ENCODE measurements at places on chromosomes 11 and 22.

GRCh38 chr11:2413742-2414579, 13.4 kb downstream of the TSSC4 start:
- DNase-seq: no peak

DNA sequence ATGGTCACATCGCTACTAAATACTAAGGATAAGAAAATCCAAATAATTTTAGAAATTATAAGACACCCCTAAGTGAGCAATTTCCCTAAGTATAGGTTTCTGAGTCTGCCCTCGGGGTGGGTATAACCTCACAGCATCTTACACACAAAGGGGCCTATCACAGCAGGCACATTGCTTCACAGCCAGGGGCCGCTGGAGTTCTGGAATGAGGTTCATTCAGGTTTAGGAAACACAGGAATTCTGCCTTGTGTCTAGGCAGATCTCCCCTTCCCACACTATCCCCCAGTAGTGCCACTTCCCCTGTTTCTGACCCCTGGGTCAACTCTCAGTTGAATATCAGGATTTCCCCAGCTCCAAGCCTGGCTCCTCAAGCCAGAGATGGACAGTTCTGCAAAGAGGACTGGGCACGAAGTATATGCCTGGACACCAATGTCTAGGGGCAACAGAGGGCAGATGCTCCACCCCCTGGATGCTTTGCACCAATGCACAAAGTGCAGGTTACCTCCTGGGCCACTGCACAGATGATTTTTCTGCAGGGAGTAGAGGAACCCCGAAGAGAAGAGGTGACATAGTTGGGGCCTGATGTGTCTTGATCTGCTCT, 11.4 kb downstream of the TUBA8 start:
- DNase-seq: no peak

- DNase-seq: no peak
Observed at GRCh38 chr11:35918716-35919115, 25.1 kb upstream of the LDLRAD3 start.

DNA sequence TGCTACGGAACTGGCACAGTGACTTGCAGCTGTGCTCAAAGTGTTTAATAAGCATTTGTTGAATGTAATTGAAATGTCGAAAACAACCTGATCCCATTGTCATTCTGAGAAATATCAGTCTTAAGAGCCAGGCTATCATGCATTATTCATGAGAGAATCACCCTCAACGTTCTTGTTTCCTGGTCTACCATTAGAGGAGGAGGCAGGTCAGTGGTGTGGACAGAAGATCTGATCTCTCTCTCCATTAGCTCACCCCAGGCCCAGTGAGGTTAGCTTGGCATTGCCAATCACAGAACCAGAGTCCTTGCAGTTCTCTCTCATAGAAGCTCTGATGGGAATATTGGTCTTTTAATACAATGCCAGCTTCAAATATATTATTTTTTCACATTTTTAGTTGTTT, 121.1 kb upstream of the SPON1 start:
- DNase-seq: no peak

- DNase-seq: no peak
Observed at GRCh38 chr11:68122936-68123539, 1.9 kb upstream of the CHKA start.

DNA sequence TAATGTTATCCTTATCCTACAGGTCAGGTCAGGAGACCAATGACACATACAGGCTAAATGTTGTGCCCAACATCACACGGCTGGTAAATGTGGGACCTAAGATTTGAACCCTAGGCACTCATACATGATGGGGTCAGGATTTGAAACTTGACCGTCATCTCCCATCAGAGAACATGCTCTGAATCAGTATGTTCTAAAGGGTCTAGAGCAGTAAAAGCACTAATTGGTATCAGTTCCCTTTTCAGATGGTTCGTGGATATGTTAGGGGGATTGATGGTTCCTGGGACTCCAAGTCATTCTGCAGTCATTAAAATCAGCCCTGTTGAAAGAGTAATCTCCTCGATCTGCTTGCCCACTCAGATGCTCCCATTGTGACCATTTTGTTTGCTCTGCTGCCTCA, 65.5 kb downstream of the BMAL1 start:
- no peak for DNase-seq

DNA sequence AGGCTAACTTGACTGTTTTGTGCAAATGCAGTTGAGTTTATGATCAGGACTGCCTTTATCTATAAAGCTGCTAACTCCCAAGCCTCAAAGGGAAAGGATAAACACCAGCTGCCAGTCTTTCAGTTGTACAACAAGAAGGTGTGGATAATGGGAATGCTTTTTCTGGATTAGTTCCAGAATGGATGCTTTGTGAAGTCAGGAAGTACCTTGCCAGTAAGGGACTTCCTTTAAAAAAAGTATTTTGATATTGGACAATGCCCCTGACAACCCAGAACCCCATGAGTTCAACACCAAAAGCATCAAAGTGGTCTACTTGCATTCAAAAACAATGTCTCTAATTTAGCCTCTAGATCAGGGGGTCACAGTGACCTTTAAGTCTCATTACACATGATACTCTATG, 32.0 kb downstream of the OR5A2 start:
- DNase-seq: no peak

GRCh38 chr22:44160421-44160820, 20.3 kb upstream of the PARVG start:
- DNase-seq: no peak

DNA sequence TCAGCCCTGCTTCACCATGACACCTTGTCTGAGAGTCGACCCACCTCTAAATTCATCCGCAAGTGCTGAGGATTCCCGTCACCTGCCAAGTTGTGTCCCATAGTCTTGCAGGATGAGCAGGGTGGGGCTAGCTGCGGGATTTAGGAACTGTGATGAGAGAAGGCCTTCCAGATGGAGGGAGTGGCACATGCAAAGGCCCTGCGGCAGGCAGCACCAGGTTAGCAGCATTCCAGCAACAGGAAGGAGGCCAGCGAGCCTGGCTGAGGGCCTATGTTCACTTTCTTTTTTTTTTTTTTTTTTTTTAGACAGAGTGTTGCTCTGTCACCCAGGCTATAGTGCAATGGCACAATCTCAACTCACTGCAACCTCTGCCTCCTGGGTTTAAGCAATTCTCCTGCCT, 31.8 kb downstream of the ANO1 start:
- DNase-seq: no peak

DNA sequence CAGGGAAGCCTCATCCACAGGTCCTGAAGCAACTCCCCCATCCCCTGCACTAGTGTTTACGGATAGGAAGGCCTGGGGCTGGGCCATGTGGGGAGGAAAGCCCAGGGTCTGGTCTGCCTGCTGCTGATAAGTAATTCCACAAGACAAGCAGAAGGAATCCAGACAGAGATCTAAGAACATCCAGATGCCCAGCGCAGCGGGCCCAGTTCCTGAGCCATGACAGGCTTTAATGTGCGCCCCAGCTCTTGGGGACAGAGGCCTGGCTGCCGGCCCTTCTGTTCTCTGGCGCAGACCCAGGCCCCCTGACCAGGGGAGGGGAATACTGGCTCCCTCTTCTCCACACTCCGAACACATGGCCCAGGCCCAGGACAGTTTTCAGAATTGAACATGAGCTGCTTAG, 28.8 kb upstream of the ETS1 start:
- DNase-seq: no peak

DNA sequence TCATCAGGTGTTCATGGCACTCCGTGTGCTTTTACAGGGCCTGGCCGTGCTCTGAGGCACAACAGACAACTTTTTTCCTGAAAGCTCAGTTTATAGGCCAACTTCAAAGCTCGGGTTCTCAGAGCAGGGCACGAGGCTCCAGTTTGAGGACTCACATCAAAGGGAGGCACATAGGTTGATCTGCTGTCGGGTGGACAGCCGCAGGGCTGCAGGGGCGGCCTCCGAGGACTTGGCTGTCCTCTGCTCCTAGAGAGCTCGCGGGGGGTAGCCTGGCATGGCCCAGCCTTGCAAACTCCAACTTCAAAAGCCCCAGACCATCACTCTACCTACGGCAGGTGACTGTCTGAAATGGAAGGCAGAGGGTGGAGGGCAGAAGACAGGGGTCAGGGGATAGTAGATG, 31.6 kb downstream of the C11orf58 start:
- DNase-seq: no peak

- no peak for DNase-seq
Observed at GRCh38 chr22:50676661-50677492, 4.3 kb downstream of the SHANK3 start.

- no peak for DNase-seq
Observed at GRCh38 chr11:58574881-58575280, 775 bp downstream of the LPXN start.

GRCh38 chr11:35337914-35338305, 81.4 kb downstream of the SLC1A2 start:
- DNase-seq: no peak

- no peak for DNase-seq
Observed at GRCh38 chr22:43047605-43048004, 32.7 kb upstream of the PACSIN2 start.

DNA sequence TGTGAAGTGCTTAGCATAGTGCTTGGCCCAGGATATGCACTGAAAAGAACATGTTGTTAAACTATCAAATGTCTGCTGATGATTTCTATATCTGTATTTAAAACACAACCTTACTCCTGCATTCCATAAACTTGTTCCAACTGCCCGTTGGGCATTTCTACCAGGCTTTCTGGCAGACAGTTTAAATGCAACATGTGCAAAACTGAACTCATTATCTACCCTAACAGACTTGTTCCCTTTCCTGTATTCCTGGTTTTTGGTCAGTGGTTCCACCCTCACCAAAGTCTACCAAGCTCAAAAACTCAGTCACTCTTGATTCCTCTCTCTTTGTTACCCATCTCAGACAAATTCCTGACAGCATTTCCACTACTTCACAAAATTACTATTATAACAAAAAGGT, 6.5 kb upstream of the RAB38 start:
- no peak for DNase-seq

- DNase-seq: no peak
Observed at GRCh38 chr11:128504486-128504885, 82.9 kb downstream of the ETS1 start.

Measured in NCI-H187 (cell line).